CD8-positive, alpha-beta memory T cell (primary cell): ENCODE measurements at places on chromosomes 6 and 20.

DNA sequence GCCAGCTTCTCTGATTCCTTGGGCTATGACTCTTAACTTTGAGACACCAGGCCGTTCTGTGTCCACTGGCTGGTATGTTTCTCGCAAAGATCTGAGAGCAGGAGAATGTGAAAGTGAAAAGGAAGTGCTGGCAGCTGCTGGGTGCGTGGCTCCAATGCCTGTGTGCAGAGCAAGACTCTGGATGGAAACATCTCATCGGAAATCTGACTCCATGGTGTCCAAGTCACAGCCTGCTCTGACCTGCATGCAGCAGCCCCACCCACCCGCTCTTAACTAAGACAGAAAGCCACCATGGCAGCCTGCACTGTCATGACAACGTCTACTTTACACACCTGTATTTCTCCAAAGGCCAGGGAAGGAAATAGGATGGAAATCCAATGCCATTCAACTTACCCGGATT, 66.3 kb upstream of the MPC1 start:
- no peaks in the 10 kb centered on the region for H3K4me1 ChIP-seq
- H3K27me3 ChIP-seq: no peaks in the 10 kb centered on the region
- no peak overlapping the region for H3K4me3 ChIP-seq
- H3K36me3 ChIP-seq: no peaks in the 10 kb centered on the region
- no peak overlapping the region for H3K27ac ChIP-seq

DNA sequence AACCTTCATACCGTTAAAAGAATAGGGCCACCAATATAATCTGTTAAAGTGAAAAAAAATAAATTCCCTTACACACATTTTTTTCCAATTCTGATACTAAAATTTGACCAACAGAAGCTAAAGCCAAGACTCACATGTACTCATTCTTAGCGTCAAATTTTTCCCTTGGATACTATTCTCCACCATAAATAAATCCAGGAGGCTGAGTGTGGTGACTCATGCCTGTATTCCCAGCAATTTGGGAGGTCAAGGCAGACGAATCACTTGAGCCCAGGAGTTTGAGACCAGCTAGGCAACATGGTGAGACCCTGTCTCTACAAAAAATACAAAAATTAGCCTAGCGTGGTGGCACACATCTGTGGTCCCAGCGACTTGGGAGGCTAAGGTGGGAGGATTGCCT, 43.9 kb downstream of the SCML4 start:
- peaks cover 37% of the 10 kb centered on the region for H3K4me1 ChIP-seq
- H3K4me3 ChIP-seq: no peak overlapping the region
- no peak for DNase-seq
- no peaks in the 10 kb centered on the region for H3K27me3 ChIP-seq

- H3K4me1 ChIP-seq: no peaks in the 10 kb centered on the region
- no peak overlapping the region for H3K4me3 ChIP-seq
- H3K27ac ChIP-seq: no peak overlapping the region
- no peaks in the 10 kb centered on the region for H3K36me3 ChIP-seq
These were observed 1147.0 kb upstream of the EYS start for GRCh38 chr6:66854014-66854413.

GRCh38 chr20:62707921-62708521, 615 bp upstream of the NTSR1 start:
- peaks cover 5% of the 10 kb centered on the region for H3K4me1 ChIP-seq
- no peak overlapping the region for H3K4me3 ChIP-seq
- no peaks in the 10 kb centered on the region for H3K36me3 ChIP-seq
- H3K27me3 ChIP-seq: peaks cover 8% of the 10 kb centered on the region
- H3K27ac ChIP-seq: no peak overlapping the region

DNA sequence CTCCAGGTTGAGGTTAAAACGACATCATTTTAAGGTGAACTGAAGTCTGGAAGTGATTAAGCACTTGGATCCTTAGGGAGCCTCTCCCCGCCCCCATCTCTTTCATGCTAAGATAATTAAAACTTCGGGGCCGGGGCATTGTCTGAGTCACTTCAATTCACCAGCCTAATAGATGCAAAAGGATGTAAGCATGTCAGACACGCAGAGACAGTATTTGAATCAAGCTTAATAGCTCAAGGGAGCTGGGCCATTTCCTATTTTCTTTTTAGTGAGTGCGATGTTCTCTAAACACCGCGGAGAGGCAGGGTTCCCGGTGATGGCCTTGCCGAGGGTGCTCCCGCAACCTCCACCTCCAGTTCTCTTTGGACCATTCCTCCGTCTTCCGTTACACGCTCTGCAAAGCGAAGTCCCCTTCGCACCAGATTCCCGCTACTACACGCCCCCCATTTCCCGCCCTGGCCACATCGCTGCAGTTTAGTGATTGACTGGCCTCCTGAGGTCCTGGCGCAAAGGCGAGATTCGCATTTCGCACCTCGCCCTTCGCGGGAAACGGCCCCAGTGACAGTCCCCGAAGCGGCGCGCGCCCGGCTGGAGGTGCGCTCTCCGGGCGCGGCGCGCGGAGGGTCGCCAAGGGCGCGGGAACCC, 516 bp upstream of the IRF4 start:
- H3K36me3 ChIP-seq: no peaks in the 10 kb centered on the region
- H3K4me1 ChIP-seq: peaks cover 28% of the 10 kb centered on the region
- peak overlapping the region; percentile 65 for H3K4me3 ChIP-seq
- no peak overlapping the region for H3K27ac ChIP-seq

- H3K4me1 ChIP-seq: no peaks in the 10 kb centered on the region
- no peaks in the 10 kb centered on the region for H3K27me3 ChIP-seq
- no peak overlapping the region for H3K27ac ChIP-seq
- no peaks in the 10 kb centered on the region for H3K36me3 ChIP-seq
These were observed 158.6 kb downstream of the RNF144B start for GRCh38 chr6:18545726-18546125.

DNA sequence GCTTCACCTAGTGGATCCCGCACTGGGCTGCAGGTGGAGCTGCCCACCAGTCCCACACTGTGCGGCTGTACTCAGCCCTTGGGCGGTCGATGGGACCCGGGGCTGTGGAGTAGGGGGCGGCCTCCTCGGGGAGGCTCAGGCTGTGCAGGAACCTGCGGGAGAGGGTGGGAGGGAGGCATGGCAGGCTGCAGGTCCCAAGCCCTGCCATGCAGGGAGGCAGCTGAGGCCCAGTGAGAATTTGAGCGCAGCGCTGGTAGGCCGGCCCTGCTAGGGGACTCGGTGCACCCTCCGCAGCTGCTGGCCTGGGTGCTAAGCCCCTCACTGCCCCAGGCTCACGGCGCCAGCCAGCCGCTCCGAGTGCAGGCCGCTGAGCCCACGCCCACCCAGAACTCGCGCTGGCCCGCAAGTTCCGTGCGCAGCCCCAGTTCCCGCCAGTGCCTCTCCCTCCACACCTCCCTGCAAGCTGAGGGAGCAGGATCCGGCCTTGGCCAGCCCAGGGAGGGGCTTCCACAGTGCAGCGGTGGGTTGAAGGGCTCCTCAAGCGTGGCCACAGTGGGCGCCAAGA, 1407.6 kb downstream of the EPHA7 start:
- no peak overlapping the region for H3K27ac ChIP-seq
- DNase-seq: no peak
- no peaks in the 10 kb centered on the region for H3K4me1 ChIP-seq
- no peaks in the 10 kb centered on the region for H3K36me3 ChIP-seq
